ENCODE measurements at places on chromosomes 16 and 17.
A peak's percentile ranks its signal among the peaks of the same experiment; 100 is the strongest.

- DNase-seq, result no peak
These were observed 9.6 kb upstream of the WIPF2 start for GRCh38 chr17:40209404-40210093.

- no peak for DNase-seq
These were observed at the start of gene MILR1 for GRCh38 chr17:64448665-64449512. Gene MILR1, plus strand, starts transcription at chr17:64449115. Its CDS starts 54 bp downstream, at chr17:64449169.

DNA sequence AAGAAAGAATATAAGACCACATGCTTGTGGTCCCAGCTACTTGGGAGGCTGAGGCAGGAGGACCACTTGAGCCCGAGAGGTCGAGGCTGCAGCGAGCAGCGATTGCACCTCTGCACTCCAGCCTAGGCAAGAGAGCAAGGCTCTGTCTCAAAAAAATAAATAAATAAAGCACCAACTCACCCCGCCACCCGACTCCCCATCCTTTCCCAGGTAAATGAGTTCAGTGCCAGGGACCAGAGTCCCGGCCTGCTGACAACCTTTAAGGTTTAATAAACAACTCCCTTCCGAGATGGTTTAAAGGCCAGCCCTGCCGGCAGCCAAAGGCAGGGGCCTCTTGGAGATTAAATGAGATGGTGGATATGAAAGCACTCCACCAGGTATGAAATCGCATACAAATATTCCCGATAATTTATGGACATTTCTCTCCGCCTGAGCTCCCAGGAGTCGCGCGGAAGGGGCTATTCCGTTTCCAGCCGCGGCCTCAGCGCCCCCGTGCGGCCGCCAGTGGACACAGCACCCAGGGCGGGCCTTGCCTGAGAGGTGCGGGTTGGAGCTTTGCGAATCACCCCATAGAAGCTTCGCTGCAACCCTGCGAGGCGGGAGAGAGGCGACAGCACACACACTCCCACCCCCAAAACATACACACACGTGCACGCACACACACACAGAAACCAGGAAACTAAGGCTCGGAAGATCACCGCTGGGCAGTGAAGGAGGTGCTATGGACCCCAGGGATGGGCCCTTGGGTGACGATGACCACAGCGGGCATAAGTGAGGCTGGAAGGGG, 4.0 kb upstream of the RPL38 start:
- no peak for DNase-seq

DNA sequence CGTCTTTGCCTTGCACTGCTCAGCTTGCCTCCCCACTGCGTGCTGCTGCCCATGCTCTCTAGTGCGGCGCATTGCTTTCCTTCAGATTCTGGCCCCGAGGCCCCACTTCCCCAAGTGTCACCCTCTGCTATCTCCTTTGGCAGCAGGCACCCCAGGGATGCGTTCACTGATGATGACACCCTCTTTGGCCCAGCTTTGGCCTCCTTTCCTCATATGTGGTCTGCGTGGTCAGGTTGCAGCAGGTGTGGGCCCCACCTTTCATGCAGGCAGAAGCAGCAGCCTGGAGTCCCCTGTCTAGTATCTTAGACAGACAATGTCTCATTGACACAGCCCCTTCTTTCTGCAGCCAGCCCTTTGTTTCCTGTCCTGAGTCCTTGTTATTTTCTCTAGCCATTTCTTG, 4.8 kb upstream of the CCL3 start:
- no peak for DNase-seq

DNA sequence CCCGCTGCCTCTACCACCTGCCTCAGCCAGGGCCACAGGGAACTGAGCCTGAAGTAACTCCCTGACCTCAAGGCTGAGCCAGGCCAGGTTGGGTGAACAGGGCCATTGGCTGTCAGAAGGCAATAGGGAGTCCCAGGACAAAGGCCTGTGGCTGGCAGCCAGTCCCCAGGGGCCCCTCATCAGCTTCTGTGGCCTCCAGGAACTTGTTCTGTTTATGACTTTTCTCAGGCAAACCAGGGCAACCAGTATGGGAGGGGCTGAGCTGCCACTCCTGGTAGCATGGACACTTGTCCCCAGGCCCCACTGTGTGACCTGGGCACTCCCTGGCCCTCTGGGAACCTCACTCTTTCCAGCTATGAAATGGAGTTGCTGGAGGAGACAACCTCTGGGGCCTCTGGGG, 40.1 kb downstream of the CPNE2 start:
- DNase-seq, result no peak

- DNase-seq, result no peak
These were observed 24.8 kb upstream of the CACNA1H start for GRCh38 chr16:1127971-1128715.

DNA sequence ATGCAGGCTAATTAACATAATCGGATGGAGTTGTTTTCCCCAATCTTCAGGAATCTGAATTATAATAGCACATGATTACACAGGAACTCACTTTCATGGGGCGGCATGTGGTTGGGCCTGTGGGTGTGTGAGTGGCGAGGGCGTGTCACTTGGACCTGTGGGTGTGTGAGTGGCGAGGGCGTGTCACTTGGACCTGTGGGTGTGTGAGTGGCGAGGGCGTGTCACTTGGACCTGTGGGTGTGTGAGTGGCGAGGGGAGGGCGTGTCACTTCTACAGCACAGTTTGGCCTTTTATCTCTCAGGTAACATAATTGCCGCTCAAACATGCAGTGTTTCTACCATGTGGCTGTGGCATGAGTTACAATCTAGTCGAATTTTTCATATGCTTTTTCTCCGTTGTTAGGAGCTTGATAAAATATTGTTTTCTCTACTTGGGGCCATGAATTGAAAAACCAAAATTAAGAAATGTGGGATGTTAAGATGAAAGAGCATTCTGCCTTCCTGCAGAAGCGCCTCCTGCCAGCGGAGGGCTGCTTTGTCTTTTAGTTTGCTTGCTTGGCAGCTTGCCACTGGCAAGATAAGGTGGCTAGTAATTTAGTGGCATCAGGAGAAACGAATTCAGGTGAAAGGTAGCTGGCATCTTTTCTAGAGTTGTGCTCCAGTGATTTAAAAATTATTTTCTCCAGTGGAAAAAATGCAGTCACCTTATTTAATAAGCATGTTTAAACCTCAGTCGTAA, 36.2 kb downstream of the USP10 start:
- DNase-seq, result peak; percentile 6

GRCh38 chr16:89395150-89396142, 94.9 kb downstream of the ANKRD11 start:
- DNase-seq, result no peak

DNA sequence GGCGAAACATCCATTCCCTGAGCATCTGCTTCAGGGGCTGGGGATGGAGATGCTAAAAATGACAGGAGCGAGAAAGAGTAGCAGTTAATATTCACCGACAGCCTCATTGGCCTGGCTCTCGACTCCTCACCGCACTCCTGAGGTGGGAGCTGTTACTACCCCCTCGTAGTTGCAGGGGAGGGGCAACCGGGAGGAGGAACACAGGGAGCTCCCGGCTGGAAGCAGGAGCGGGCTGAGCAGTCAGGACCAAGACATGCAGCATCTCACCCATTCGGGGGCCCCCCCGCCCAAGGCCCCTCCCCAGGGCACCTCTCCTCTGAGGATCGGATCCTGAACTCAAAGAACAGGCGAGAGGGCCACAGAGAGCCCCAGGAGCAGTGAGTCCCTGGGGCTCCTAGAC, 4.5 kb upstream of the ACSF3 start:
- DNase-seq, result peak; percentile 1

DNA sequence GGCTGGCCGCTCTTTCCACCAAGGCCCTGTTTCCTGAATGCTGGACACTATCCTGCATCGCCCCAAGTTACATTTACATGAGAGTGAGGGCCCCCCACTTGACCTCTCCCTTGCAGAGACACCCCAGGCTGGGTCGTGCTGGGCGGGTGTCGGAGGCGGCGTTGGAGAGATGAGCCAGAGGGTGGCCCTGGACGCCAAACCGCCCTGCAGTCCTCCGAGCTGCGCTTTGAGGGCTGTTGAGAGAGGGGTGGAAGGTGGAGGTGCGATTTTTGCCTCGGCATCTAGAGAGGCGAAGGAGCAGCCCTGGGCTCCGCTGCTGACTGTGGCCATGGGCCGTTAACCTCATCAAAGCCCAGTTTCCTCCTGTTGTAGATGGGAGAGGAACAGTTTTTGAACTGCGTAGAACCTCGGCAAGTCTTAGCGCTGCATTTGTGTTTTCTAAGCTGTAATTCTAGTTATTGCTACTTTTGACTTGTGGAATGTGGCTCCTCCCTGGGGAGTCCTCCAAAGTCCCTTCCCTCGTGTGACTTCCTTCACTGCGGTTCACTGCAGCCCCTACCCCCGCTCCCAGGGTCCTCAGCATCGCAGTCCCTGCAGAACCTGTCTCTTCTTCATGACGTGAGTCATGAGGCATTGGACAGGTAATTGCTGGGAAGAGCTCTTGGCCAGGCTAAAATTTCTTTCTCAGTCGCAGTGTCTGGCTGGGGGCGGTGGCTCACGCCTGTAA, 986 bp upstream of the ELOB start:
- DNase-seq, result peak; percentile 15

DNA sequence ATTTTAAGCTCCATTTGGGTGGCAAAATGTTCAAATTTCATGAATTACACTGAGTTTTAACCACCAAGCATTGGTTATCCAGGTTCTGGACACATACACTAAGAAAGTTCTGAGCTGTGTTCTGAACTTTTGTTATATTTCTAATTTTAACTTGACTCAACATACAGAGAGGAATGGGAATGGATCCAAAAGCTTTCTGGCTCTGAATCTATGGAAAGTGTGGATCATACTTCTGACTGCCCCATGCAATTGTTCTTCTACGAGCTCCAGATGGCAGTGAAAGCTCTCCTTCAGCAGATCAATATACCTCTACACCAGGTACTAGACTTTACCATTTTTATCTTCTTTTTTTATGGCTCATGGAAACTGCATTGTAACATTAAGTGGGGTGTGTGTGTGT, 113.0 kb upstream of the NOG start:
- DNase-seq, result no peak

- DNase-seq, result no peak
These were observed 1.4 kb downstream of the ERCC4 start for GRCh38 chr16:13921328-13921727.

DNA sequence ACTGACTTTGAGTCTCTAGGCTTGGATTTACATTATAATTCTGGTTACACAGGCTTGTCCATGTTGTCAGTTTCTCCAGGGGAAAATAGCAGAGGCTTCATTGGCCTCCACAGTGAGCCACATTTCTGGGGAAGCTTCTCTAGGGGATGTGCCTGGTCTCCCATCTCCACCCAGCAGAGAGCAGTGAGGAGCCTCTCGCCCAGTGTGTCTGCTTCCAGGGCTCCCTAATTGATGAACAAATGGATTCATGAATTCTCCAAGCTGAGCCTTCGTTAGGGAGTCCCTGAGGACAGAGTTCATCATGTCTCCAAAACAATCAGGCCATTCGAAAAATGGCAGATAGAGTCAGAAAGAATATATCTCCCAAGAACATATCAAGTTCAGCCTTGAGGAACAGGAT, 162.4 kb upstream of the TOX3 start:
- no peak for DNase-seq

- no peak for DNase-seq
These were observed 10.9 kb downstream of the FLII start for GRCh38 chr17:18247613-18248001.

GRCh38 chr16:22323173-22323958, 26.2 kb downstream of the POLR3E start:
- DNase-seq, result no peak

- DNase-seq, result no peak
These were observed 53.0 kb downstream of the TMC6 start for GRCh38 chr17:78075545-78075944.

- no peak for DNase-seq
These were observed 30.5 kb downstream of the PLCG2 start for GRCh38 chr16:81809567-81809966.

- peak; percentile 39 for DNase-seq
These were observed 659.4 kb upstream of the EEF2KMT start for GRCh38 chr16:5756969-5757368.

- no peak for DNase-seq
These were observed 1.7 kb upstream of the DBNDD1 start for GRCh38 chr16:90020838-90021382.

- DNase-seq, result no peak
These were observed 25.0 kb downstream of the WNT9B start for GRCh38 chr17:46876353-46876887.

- no peak for DNase-seq
These were observed 37.0 kb upstream of the ARHGAP17 start for GRCh38 chr16:25052151-25052511.

DNA sequence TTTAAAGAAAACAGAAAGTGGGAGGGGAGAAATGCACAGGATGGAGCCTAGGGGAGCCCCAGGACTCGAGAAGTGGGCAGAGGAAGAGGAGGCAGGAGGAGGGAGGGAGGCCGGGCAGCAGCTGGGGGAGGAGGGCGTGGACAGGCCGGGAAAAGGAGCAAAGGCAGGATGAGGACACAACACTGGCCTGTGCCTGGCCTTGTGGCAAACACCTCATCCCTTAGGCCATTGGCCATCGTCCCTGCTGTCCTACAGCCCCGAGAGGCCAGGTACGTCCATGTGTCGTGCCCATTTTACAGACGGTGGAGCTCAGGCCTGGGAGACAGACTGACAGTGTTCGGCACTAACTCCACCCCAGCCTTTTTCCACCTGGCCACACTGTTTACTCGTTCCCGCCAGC, 15.9 kb downstream of the JPH3 start:
- DNase-seq, result no peak

DNA sequence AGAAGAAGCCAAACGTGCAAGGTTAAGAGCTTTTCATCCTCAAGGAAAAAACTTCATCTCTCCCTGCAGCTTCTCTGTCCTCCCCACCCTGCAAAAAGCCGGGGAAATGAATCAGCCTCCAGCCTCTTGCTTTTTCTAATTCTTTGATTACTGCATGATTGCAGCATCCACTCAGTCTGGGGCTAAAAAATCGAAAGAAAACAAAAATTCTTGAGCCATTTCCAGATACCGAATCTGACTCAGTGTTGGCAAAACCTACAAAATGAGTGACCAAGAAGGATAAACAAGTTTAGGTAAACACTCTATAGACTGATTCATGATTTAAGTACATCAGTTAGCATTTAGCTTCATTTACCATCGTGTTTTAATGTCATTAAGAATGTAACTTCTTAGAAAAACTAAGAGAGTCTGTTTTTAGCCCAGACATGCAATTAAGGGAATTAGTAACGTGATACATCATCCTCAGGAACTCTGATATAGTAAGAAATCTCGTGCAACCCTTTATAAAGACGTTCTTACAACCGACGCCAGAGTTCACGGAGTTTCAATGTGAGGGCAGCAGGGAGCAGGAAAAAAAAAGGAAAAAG, 287.3 kb upstream of the FOXF1 start:
- no peak for DNase-seq

- DNase-seq, result no peak
These were observed 159.9 kb downstream of the CYB561 start for GRCh38 chr17:63286254-63286653.

DNA sequence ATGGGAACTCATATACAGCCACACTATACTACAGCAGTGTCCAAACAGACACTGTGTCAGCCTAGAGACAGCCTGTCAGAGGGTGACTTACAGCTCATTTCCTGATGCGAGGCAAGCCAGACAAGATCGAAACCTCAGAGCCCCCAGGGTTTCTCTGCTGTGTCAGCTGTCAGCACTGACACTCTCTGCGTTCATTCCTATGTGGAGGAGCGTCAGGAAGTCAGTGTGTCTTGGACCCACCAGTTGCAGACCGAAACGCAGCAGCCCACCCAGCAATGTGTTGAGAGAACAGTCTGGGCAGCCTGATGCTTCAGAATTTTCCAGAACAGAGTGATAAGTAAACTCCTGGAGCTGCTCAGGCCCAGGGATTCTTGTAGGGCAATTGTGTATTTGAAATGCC, 20.6 kb upstream of the MAPT start:
- DNase-seq, result peak; percentile 30

All from NCI-H2227 treated with DMSO at 0.1 percent for 48 hours (cell line).